Activated T-helper 2 cell treated with anti-CD3 and anti-CD28 coated beads, Interferon-gamma antibody, Interleukin-2, Interleukin-4, amounts not matched to agents 10 μg/mL and 5 μg/mL and 100 μg/mL, durations not matched to agents 14 hours and 24 hours and 36 hours (primary cell): ENCODE measurements at places on chromosomes 13 and 19.

- no peak for DNase-seq
Observed at GRCh38 chr13:79811170-79811569, 330.2 kb downstream of the NDFIP2 start.

DNA sequence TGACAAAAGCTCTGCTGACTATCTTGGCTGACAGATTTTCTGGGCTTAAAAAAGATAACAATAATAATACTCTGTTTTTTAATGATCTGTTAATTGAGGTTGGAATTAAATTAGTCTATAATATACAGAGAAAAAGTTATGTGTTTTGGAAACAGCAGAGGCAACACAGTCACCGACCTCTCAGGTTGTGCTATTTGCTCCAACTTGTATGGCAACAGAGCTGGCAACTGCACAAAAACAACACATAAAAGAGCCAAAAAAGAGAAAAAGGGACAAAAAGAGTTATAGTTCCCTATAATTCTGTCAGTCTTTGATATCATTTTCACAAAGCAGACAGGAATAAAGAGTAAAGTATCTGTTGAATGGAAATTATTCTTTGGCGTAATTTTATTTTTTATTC is 102.3 kb upstream of the POSTN start:
- DNase-seq, result no peak

DNA sequence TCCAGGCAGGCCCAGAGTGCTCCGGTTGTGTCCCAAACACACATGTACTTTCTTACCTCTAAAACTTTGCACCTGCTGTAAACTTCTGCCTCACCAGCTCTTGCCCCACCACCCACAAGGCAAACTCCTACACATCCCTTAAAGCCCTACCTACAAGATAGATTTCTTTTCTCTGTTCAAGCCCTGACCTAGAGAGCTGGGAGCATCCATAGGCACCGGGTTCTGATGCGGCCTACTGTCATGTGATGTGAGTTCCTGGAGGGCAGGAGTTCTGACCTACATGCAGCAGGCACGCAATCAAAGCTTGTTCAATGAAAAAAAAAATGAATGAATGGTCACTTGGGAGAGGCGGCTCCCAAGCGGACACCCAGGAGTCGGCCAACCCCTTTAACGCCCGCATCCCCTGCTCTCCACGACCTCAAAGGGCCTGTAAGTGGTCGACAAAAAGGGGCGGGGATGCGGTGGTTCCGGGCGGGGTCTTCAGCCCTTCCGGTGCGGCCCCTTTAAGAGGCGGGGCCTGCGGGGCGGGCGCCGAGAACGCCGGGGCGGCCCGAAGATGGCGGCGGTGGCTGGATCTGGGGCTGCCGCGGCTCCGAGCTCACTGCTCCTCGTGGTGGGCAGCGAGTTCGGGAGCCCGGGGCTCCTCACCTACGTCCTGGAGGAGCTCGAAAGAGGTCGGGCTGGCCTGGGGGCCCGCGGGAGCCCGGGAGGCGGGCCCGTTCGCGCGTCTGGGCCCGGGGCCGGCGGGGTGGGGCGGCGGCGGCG is at the start of gene MAP1S:
Gene MAP1S (plus strand): TSS at position 534 of the 765 bp plus-strand sequence. CDS start 23 bp downstream, at position 557.
- peak; percentile 59 for DNase-seq

- DNase-seq, result no peak
Observed at GRCh38 chr13:33994826-33995502, 177.0 kb downstream of the RFC3 start.

GRCh38 chr13:28349371-28349770 is 145.6 kb downstream of the FLT1 start:
- no peak for DNase-seq

- DNase-seq, result no peak
Observed at GRCh38 chr13:29355029-29355428, 240.5 kb downstream of the SLC7A1 start.

- DNase-seq, result no peak
Observed at GRCh38 chr19:13637664-13638063, 126.7 kb upstream of the MRI1 start.

DNA sequence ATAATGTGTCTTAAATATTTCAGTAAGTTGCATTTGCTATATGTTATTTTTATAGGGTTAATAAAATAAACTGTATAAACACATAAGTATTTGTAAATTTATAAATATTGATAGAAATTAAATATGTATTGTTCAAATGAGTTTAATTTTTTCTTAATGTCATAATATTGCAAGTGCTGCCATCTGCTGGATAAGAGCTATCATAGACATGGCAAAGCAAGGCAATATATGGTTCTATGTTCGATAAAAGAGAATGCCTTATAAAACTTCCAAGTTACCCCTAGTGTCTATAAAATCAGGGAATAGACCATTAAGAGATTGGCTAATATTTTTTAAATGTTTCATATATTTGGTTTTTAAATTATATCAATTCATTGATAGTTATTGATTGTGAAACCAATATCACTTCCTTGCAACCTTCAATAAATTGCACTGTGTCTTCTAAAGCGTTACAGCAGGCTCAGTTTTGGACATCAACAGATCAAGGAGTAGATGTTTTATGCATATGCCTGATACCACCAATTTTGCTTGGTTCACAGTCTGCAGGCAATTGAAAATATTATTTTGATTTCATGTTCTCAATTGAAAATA is 29.0 kb upstream of the SLITRK6 start:
- DNase-seq, result no peak

- no peak for DNase-seq
Observed at GRCh38 chr19:13872339-13872694, 4.6 kb upstream of the NANOS3 start.

- no peak for DNase-seq
Observed at GRCh38 chr13:91882918-91883317, 484.5 kb downstream of the GPC5 start.

- DNase-seq, result no peak
Observed at GRCh38 chr13:74726206-74726605, 592.0 kb upstream of the KLF12 start.

DNA sequence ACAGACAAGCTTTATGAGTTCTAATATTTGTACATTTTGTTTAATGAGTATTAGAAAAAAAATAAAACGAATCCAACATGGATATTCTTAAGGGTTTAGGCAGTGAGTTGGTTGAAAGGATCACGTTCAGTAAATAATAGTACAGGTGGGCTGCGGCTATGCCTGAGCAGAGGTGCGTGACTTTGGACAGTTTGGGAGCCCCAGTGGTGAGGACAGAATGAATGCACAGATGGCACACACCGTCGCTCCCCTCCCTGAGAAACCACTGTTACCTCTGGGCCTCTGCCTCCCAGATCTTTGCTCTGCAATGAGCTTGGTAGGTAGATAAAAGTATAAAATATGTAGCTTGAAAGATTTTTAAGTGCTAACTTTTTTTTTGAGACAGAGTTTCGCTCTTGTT is 153.3 kb downstream of the SIPA1L3 start:
- no peak for DNase-seq
